ENCODE measurements at places on chromosomes 6 and 20.

DNA sequence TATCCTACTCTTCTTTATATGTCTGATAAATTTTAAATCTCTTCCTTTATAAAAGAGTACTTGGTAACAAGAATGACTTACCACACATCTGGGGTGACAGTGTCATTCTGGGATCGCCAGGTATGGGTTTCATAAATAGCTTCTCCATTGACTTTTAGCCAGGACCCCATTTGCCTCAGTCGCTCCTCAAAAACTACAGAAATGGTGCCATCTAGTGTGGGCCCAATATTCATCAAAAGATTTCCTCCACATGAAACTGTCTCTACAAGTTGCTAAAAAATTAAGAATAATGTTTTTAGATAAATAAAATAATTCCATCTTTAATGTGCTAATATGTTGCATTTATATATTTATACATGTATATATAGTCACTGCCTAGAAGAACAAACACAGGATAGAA, 9.7 kb downstream of the FUCA2 start:
- no peak for DNase-seq

GRCh38 chr6:161630674-161631073, 356.8 kb upstream of the AGPAT4 start:
- no peak for DNase-seq

DNA sequence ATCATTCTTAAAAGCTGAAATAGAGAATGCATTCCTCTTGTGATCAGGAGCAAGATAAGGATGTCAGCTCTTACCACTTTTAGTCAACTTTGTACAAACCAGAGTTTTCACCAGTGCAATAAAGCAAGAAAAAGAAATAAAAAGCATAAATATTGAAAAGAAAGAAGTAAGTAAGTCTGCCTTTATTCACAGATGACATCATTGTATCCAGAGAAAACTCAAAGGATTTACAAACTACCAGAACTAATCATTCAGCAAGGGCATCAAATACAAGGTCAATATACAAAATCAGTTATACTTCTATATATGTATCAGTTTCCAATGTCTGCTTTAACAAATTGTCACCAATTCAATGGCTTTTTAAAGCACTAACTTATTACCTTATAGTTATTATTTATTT, 13.4 kb downstream of the TTLL9 start:
- DNase-seq, result no peak

DNA sequence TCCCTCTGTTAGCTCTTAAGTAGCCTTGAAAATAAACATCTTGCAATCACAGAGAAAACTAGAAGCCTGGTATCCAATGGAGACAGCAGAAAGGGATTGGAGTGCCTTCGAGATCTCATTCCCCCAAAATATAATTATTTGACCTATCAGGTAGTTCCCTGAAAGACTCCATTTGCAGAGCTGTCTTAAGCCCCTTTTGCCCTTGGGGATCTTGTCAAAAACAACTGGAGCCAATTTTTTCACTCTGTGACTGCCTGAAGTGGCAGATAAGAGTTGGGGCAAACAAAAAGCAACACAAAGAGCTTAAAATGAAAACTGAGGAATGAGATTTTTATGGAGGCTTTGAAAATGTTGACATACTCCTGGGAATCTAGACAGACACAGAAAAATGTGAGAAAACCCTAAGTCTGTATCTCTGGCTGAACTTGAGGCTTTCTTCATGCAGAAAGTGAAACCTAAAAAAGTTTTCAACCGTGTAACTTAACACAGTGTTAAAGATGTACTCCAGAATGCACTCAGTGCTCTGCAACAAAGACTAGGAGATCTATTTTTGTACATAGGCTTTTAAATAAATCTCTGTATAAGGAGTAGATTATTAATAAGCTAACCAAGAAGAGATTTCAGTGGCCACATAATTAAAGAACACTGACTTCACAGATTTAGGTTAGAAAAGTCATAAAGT, 971.1 kb upstream of the MAN1A1 start:
- DNase-seq, result no peak

DNA sequence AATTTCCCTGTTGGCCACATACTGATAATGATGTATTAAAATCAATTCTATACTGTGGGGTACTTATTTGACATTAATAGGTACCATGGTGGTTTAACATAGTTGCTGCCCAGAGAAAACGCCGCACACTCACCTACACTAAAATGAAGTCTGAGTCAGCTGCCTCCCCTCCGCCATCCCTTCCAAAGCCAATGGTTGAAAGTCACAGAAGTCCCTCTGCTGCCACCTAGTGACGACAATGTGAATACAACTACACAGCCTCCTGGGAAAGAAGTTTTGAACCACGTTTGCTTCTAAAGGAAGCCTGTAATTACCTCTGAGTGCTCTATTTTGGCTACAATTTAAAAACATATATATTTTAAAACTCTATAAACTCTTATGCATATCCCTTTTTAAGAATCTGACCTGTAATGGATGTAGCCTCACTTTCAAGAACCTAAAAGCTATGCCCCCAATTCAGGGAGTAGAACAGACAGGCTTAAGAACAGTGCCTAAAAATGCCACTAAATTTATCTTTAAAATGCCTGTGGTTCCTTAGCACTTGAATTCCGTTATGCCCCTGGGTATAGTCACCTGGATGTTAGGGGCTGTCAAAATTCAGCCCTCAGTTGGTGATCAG, 20.6 kb upstream of the ECI2 start:
- DNase-seq, result peak; percentile 67

DNA sequence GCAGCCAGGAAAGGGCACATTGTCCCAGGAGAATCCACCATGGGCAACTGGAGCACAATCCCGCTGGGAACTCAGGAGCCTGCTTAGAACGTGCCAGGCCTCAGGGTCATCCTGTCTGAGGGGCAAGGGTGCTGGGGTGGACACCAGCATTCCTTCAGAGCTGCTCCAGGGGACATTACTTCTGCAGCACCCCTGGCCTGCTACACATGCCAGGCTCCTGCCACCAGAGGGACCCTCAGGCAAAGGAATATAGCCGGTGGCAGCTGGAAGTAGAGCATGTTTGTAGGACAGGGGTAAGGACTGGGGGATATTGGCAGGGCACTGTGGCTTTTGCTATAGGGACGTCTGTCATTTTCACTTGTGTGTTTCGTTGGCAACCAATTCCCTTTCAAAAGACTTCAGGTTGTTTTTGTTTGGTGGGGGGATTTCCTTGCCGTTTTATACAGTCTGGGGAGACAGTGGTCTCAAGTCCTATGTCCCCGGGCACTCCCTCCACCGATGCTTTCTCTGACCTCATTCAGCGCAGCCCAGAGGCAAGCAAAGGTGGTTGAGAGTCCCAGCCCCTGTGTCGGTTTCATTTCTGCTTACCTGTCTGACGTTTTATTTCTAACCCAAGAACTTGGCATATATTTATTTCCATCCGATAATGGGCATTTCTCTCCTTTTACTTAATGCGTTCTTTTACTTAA, 130.8 kb downstream of the JPH2 start:
- no peak for DNase-seq

DNA sequence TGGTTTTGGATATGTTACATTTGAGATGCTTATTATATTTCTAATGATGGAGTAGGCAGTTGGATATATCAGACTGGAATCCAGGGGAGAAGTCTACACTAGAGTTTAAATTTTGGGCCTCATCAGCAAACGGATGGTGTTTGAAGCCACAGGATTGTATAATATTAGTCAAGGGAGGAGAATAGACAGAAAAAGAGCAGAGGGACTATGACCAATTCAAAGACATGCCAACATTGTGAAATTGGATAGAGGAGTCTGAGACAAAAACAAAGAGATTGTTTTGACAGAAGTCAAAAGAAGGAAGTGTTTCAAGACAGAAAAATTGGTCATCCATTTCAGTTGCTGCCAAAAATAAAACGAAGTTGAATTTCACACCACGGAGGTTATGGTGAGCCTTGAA, 66.5 kb downstream of the NOX3 start:
- DNase-seq, result no peak

Data from H54 (cell line).